Stimulated activated CD8-positive, alpha-beta memory T cell treated with anti-CD3 and anti-CD28 coated beads, Interleukin-4, amount 100 ng/mL, for 24 hours (primary cell): ENCODE measurements at places on chromosomes 1 and 21.

- DNase-seq: no peak
These were observed 179.0 kb downstream of the DSCAM start for GRCh38 chr21:40667967-40668366.

DNA sequence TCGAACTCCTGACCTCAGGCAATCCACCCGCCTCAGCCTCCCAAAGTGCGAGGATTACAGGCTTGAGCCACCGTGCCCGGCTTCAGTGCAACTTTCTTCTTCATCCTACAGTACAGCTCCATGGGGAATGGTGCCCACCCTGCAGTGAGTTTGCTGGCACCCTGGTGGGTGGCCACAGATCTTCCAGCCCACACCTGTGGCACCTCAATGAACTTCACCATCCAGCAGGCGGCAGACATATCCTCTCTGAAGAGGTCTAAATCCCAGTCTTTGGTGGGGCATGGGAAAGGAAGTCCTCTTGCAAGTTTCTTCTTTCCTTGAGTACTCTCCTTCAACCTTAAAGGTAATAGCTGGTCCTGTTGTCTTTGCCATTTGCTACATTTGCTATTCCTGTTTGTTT lies 18.1 kb upstream of the ZBTB8A start:
- DNase-seq: no peak

- no peak for DNase-seq
These were observed 389.9 kb downstream of the SIPA1L2 start for GRCh38 chr1:232239998-232240397.

GRCh38 chr1:236288620-236288976 lies 6.8 kb upstream of the ERO1B start:
- no peak for DNase-seq

DNA sequence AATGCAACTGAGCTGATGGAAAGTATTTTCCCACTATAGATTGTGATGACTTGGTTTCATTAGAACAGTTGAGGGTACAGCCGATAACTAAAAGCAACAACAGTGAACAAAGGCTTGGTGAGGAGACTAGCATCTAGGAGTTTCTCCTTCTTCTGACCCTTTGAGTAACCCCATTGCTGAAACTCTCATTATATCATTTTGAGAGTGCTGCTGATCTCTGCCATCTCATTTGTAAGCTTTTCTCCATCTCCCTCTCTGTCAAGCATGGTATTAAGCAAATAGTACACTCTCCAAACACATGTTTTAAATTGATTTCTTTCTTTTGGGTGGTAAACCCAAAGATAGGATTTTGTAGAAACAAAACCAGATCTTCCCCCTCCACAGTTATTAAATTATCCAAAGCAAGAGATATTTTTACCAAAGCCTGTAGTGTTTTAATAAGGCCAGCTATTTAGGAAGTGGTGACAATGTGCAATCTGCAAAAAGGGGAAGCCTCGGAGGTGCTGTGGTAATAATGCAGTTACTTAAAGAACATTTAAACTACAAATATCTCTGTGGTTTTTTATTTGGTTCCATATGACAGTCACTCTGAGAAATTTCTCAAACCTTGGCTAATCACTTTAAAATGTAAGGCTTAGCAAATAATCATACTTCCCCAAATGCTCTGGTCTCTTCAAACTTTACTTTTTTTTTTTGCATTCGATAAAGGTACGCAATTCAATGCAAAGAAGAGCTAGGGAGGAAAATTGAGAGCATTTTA lies 287.5 kb downstream of the HLX start:
- no peak for DNase-seq

DNA sequence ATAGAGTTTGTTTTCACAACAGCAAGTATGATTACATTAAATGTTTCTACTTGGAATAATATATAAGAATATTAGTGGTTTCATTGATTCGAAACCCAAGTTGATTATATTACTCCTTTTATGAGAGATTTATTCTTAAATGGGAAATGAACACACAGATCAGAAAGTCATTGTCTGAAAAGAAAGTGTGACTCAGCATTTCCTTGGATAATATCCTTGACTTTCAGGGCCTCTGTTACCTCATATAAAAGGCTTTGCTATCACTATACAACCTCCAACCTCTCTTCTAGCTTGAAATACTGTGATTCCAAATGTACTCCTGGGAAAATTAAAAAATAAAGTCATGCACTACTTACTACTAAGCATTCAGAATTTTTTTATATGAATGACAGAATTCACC lies 295.3 kb upstream of the LYPLAL1 start:
- DNase-seq: no peak

- no peak for DNase-seq
These were observed 71.4 kb downstream of the SLC44A5 start for GRCh38 chr1:75539230-75540116.

GRCh38 chr1:112457241-112457640 lies 51.5 kb upstream of the WNT2B start:
- DNase-seq: no peak

GRCh38 chr1:12141163-12141850 lies 25.5 kb upstream of the TNFRSF1B start:
- DNase-seq: no peak
